ENCODE measurements at places on chromosomes 3 and 15.

- DNase-seq: no peak
Observed at GRCh38 chr3:14478956-14479550, 61.1 kb downstream of the GRIP2 start.

- no peak for DNase-seq
Observed at GRCh38 chr3:170363471-170363994, 6.0 kb downstream of the SKIL start.

- DNase-seq: no peak
Observed at GRCh38 chr3:132564070-132564465, 33.0 kb upstream of the ACKR4 start.

- DNase-seq: no peak
Observed at GRCh38 chr15:79872358-79873017, 24.3 kb downstream of the MTHFS start.

DNA sequence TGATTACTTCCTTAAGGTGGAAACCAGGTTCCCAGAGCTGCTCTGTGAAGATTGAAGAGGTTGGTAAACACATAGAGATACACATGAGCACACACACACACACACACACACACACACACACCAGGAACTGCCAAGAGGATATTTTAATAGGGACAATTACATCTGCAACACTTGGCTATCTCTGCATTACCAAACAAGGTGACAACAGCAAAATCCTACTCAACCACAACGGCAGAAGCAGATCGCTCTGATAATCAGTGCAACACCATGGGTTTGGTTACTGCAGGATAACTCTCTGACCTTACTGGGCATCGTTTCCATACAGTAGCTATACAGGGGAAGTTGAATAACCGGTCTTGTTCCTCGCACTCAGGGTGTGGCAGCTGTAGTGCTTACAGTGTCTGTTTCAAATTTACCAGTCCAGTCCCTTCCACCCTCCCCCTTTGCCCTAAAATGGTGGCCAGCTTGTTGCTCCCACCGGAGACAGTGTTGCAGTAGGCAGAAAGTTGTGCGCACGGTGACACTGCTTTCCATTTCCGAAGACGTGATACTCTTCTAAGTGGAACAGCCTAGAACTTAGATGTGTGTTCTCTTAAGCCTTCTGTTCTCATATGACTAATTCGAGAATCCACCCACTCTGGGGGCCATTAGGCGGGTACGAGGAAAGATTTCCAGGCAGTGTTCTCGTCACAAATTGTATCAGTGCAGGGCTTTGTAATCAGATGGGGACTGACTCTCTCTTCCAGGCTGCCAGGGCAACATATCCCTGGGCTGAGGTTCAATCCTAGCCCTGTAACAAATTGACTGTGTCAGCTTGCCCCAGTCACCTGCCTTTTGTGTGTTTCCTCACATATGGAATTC lies 176.2 kb downstream of the P3H2 start:
- DNase-seq: no peak

- no peak for DNase-seq
Observed at GRCh38 chr3:133783762-133784161, 21.9 kb upstream of the SRPRB start.

- no peak for DNase-seq
Observed at GRCh38 chr3:37511463-37511920, 337.1 kb upstream of the LRRFIP2 start.

- DNase-seq: no peak
Observed at GRCh38 chr3:52095990-52096775, 39.8 kb upstream of the DUSP7 start.

DNA sequence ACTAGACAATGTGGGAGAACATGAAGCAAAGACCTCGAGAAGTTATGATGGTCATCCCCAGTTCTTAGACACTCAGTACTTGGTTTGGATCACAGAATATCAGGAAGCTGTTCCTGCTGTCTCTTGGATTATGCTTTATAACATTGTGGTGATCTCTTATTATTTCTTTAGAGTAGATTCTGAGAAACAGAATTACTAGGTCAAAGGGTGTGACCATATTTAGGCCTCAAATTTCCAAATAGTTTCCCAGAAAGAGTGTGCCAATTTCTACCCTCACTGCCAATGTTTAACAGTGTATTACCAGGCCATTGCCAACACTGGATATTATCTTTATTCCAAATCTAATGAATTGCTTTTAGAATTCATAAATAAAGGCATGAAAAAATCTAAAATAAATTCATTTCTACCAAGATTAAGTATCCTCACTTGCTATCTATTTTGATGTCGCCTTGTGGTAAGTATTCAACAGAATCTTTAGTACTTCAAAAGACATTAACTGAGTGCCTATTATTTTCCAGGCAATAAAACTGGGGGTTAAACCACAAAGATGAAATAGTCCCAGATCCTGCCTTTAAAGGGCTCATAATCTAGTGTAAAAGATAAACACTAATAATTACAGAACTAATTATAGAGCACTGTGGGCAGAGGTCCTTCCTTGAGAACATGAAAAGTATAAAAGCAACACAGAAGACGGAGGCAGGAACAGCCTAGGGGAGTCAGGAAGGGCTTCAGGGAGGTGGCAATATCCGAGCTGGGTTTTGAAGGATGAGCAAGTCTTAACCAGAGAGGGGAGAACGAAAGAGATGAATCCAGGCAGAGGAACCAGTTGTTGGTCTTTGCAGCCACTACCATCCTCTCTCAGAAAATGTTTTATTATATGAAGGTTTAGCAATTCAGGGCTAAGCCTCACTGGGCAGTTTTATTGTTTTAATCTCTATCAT lies 86.8 kb downstream of the IGF2BP2 start:
- DNase-seq: no peak

- no peak for DNase-seq
Observed at GRCh38 chr3:172174513-172175253, 135.3 kb downstream of the FNDC3B start.

DNA sequence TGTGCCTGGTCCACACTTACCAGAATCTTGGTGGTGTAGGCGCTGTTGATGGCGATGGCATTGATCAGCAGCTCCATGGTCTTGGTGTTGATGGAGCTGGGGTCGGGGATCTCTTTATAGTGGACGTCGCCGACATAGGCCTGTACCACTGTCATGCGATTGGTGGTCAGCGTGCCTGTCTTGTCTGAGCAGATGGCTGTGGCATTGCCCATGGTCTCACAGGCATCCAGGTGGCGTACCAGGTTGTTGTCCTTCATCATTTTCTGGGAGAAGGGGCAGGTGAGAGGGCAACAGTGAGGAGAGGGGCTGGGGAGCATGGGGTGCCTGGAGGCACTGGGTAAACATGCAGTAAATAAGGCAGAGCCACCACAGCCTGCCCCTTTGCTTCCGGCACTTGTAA lies 50.9 kb upstream of the SEC13 start:
- no peak for DNase-seq

- DNase-seq: no peak
Observed at GRCh38 chr3:197495059-197495455, 60.7 kb downstream of the BDH1 start.

DNA sequence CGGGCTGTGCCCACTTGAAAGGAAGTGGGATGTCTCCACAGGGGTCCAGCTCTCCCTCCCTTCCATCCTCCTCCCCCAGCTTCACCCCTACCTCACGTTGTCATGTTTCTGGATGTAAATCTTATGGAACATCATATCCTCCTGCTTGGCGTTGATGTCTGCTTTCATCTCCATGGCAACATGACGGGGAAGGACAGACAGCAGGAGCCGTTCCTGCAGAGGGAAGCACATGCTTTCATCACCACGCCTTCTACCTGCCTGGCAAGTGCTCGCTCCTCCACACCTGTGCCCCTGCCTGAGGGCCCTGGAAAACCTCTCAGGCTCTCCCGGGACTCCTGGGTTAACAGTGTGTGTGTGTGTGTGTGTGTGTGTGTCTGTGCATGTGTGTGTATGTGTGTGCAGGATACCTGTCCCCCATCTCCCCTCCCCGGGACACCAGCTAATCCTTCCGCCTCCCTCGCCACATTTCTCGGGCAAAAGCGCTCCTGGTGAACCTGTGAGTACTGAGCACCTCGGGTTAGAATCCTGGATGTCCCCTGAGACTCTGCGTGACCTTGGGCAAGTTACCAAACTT lies 101.1 kb downstream of the ADCY5 start:
- no peak for DNase-seq

DNA sequence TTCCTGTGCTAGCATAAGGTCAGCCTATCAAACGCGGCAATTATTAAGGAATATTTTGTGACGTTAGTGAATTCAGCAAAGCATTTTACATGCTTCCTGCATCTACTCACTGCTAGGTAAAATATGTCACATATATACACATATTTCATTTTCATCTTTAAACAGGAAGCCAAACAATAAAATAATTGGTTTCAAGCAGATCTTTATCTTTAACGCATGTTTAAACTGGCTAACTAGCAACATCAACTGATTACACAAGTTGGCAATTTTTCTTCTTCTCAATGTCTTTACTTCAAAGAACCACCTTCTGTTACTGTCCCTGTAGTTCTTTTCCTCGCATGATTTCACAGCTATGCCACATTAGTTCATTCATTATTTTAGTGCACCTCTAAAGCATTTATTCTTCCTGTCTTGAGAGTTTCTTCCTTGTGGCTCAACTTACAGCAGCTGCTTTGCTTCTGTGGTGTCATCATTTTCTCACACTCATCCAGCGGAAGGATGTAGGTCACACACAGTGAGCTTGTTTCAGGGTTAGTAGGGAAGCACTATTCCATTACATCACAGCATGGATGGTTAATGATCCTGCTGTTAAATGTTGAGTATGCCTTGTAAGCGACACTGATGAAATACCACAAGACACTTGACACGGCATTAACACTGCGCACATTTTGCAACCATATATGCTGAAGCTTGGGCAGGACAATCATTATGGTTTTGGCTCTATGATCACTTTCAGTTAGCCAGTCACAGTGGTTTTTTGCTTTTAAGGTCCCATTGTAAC lies 2.3 kb upstream of the BCHE start:
- DNase-seq: no peak

DNA sequence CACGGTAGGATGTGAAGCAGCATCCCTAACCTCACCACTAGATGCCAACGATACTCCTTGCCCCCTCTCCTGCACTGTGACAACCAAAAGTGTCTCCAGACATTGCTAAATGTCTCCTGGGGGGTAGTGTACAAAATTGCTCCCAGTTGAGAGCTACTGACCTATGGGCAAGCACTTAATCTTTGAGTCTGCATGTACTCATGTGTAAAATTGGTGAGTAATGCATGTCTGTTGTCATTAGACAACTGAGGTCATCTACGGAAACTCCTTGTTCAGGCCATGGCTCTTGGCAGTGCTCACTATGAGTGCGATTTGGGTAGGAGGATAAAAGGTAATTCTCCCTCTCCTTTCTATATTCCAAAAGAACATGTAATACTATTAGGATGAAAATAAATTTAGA lies 29.2 kb downstream of the PDHB start:
- DNase-seq: no peak

- no peak for DNase-seq
Observed at GRCh38 chr3:11544412-11545181, 99.1 kb downstream of the VGLL4 start.

DNA sequence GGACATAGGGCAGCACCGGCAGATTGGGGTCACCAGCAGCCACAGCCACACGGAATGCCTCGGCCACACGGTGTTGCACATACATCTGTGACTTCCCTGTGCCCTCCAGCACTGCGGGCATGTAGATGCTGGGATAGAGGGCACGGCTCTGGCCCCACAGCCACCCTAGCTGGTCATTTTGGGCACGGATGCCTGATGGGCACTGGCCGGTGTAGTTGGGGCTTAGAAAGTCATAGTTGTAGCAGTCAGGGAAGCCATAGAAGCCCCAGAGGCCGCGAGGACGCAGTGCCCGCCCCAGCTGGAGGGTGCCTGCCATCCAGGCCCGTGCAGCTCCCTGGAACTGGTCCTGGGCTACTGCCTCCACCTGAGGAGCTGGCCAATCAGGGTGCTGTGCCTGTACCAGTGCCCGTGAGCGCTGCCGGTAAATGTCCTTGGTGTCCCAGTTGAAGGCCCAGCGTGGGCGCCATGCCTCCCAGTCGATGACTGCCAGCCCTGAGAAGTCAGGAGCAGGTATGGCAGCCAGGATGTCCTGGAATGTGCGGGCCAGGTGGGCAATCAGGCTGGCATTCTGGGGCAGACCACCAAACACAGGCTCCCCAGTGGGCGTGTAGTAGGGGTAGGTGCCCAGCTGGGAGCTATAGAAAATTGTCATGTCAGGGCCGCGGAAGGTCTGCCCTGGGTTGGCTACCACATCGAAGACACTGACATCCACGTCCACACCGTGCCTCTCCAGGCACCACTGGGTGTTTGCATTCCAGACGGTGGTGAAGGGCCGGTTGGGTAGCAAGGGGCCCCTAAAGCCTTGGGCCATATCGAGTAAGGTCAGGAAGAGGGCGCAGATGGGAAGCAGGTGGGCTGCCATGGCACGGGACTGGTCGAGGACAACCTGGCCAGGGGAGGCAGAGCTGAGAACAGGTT lies 1.0 kb downstream of the HYAL1 start:
- DNase-seq: no peak

DNA sequence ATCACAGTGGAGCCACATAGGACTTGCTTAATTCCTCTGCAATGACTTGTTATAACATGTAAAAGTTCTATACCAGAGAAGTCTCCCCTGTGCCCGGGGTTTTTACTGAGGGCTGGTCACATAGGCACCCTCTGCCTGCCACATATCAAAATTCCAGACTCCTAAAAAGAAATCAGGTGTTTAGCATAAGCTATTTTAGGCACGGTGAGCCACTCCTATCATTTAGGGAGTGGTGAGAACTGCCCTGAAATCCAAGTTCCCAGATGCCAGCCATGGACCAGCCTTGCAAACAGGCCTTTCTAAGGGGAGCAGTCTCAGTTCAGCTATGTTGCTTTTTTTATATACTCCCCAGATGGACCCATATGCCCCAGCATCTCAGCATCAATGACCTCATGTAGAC lies 130.3 kb downstream of the THSD4 start:
- DNase-seq: no peak

DNA sequence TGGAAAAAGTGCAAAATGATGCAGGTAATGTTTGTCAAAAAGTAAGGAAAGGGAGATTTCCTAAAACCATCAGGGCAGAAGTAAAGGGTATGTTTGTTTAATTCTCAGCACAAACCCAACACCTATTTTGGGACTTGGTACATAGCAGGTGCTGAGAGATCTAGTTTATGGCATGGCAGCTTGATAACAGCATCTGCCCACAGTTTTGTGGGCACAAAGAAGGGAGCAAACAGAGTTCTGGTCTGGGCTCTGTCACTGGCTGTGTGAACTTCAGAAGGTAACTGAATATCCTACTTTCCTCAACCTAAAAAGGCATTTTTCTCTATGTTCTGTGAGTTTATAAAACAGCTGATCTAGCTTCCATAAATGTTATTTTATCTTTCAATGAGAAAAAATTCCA lies 141.6 kb downstream of the PLCH1 start:
- DNase-seq: no peak

DNA sequence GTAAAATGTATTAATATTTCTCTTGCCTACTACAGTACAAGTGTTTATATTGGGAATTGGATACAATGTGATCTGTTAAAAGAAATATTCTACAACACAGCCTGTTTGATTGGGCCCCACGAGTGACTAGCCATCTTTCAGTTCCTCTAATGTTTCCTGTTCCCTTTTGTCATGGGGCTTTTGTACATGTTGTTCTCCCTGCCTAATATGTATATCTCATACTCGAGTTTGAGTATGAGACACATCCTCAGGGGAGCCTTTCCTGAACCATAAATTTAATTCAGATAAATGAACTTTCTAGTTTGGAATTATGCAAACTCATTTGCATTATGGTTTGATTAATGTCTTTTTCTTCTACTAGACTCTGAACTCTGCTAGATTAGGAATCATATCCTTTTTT lies 65.5 kb downstream of the MEF2A start:
- no peak for DNase-seq

- no peak for DNase-seq
Observed at GRCh38 chr3:133489466-133490085, 83.9 kb upstream of the CDV3 start.
